ENCODE measurements at places on chromosomes 13 and 19.

- no peak for DNase-seq
Measured at GRCh38 chr13:33250609-33251008, 34.9 kb downstream of the STARD13 start.

GRCh38 chr13:89749888-89750287, 1597.6 kb upstream of the MIR17HG start:
- no peak for DNase-seq

DNA sequence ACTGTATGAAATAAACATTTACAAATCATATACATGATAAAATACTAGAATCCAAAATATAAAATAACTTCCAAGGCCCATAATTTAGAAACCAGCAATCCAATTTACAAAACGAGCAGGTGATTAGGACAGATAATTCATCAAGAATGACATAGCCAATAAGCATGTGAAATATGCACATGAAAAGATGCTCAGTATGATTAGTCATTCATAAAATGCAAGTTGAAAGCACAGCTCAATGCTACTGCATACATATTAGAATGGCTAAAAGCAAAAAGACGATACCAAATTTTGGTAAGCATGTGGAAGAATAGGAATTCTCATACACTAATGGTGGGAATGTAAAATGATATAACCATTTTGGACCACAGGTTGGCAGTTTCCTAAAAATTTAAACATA, 837.2 kb upstream of the MIR17HG start:
- no peak for DNase-seq

DNA sequence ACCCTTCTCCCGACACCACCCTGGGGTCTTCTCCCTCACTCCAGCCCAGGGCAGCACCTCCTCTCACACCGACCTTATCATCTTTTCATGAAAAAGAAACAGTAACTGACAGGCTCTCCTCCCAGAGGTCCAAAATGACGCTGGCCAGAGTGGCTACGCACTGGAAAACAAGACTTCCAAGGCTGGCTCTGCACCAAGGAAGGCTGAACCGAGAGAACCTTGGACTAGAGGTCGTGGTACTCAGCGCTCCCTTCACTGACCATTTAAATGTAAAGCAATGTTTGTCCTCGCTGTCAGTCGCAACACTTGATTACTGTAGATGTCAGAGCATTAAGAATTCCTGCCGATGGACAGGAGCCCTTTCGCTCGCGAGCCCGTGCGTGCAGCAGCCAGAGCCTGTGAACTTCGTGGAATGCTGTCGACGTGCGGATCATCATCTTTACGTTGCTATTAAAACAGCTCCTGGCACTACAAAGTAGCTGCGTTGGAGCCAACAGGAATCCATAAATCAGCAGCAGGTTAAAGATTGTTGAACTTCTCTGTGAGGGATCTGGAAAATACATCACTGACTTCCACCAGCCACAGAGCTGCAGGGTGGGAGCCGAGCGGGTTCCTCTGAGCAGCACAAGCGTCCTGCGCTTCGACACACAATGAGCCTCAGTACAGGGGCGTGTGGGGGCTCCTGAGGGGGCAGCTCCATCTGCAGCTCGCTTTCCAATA, 125.5 kb upstream of the MCF2L start:
- no peak for DNase-seq

- no peak for DNase-seq
Measured at GRCh38 chr13:108624108-108624507, 5.3 kb upstream of the MYO16 start.

- no peak for DNase-seq
Measured at GRCh38 chr13:85597790-85598500, 201.3 kb downstream of the SLITRK6 start.

DNA sequence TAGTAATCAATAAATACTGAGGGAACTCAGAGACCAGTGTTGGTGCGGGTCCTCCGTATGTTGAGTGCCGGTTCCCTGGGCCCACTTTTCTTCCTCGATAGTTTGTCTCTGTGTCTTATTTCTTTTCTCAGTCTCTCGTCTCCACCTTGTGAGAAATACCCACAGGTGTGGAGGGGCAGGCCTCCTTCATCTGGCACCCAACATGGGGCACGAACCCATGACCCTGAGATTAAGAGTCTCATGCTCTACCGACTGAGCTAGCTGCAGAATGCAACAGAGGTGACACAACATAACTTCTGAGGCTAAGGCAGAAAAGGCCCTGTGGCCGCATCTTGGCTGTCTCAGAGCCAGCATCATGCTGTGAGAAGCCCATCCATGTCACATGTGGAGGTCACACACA, 5.3 kb upstream of the ZNF613 start:
- no peak for DNase-seq
